ENCODE measurements at places on chromosomes 2 and 18. TPM values are rescaled to one million over a fixed set of nuclear protein-coding genes. Genes with fewer than 3 reads are reported as not detected.

- H3K4me1 ChIP-seq = no peaks in the 10 kb centered on the region
- no peak for DNase-seq
- H3K27ac ChIP-seq = no peak overlapping the region
- H3K27me3 ChIP-seq = no peaks in the 10 kb centered on the region
- H3K4me3 ChIP-seq = no peak overlapping the region
- no peaks in the 10 kb centered on the region for H3K36me3 ChIP-seq
Observed at GRCh38 chr18:5628512-5629255, 84.9 kb upstream of the EPB41L3 start.

The SCYGR7 gene
- total RNA-seq = not detected

- no peaks in the 10 kb centered on the region for H3K36me3 ChIP-seq
- H3K4me3 ChIP-seq = no peak overlapping the region
- no peaks in the 10 kb centered on the region for H3K27me3 ChIP-seq
- H3K4me1 ChIP-seq = no peaks in the 10 kb centered on the region
Observed at GRCh38 chr2:145268931-145269330, 749.0 kb upstream of the ZEB2 start.

GRCh38 chr2:195985741-195986140 lies 82.9 kb downstream of the DNAH7 start:
- H3K27me3 ChIP-seq = no peaks in the 10 kb centered on the region
- no peak for DNase-seq
- H3K36me3 ChIP-seq = no peaks in the 10 kb centered on the region
- no peak overlapping the region for H3K27ac ChIP-seq
- no peak overlapping the region for H3K4me3 ChIP-seq
- H3K4me1 ChIP-seq = peaks cover 19% of the 10 kb centered on the region

The IL1R2 gene
- total RNA-seq = 0.34 TPM

The PSMA8 gene
- total RNA-seq = not detected

GRCh38 chr2:173667014-173667413 lies 298.2 kb downstream of the SP3 start:
- H3K27ac ChIP-seq = no peak overlapping the region
- no peak overlapping the region for H3K4me3 ChIP-seq
- no peaks in the 10 kb centered on the region for H3K36me3 ChIP-seq
- peaks cover 10% of the 10 kb centered on the region for H3K4me1 ChIP-seq

The IHH gene
- 9.0 TPM for total RNA-seq

- H3K27me3 ChIP-seq = peaks cover 35% of the 10 kb centered on the region
- H3K4me1 ChIP-seq = no peaks in the 10 kb centered on the region
- H3K27ac ChIP-seq = no peak overlapping the region
- H3K4me3 ChIP-seq = no peak overlapping the region
- DNase-seq = no peak
Observed at GRCh38 chr2:3739313-3739712, 35.9 kb downstream of the DCDC2C start.

DNA sequence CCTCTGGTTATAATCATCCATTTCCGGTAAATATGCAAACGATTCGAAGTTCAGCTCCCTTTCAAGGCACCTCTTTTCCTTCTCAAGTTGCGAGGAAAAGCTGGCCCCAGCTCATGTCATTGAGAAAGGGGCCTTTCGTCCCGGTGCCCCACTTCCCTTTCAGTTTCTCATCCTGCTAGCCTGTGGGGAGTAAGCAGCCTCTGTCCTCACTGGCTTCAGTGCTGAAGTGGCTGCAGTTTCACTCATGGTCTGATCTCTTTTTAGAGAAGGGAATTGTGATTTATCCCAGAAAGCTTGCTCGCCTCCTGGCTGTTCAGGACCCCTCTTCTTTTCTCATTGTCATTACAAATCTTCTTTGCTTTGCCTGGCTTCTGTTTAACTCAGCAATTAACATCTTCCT lies 207.5 kb downstream of the NR4A2 start:
- no peaks in the 10 kb centered on the region for H3K4me1 ChIP-seq
- no peak overlapping the region for H3K4me3 ChIP-seq
- DNase-seq = no peak
- no peaks in the 10 kb centered on the region for H3K36me3 ChIP-seq
- no peaks in the 10 kb centered on the region for H3K27me3 ChIP-seq

- DNase-seq = no peak
- peaks cover 14% of the 10 kb centered on the region for H3K27me3 ChIP-seq
- H3K4me1 ChIP-seq = peaks cover 15% of the 10 kb centered on the region
- no peak overlapping the region for H3K4me3 ChIP-seq
- H3K27ac ChIP-seq = no peak overlapping the region
- H3K36me3 ChIP-seq = no peaks in the 10 kb centered on the region
Observed at GRCh38 chr2:26628561-26629345, 12.4 kb downstream of the CIB4 start.

DNA sequence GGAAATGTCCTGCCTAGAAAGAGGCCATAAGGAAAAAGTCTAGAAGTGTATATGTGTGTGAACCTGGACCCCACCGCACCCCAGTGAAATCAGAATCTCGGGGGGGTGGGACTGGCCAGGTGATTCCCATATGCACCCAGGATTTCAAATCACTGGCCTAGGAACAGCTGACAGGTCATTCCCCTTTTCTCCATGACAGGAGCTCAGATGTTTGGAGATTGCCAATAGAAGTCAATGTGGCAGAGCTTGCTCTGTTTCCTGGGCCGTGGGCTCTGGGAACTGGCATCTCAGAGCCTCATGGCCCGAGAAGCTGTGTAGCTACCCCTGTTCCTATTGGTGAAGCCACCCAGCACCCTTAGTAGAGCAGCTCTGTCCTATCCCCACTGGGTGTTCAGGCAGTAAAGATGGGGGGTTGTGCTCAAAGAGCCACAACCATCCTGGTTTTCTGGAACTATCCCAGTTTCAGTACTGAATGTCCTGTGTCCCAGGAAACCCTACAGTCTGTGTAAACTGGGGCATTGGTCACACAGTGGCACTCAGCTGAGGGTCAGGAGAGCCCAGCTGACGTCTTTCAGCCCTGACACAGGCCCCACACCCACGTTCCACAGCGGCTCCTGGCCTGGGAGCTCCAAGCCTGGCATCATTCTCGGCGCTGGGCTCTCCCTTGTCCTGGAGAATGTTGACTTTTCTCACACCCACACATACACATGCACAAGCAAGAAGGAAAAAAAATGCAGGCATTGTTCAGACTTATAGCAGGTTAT lies 18.9 kb downstream of the GNLY start:
- H3K36me3 ChIP-seq = no peaks in the 10 kb centered on the region
- no peak overlapping the region for H3K27ac ChIP-seq
- DNase-seq = peak; percentile 50

DNA sequence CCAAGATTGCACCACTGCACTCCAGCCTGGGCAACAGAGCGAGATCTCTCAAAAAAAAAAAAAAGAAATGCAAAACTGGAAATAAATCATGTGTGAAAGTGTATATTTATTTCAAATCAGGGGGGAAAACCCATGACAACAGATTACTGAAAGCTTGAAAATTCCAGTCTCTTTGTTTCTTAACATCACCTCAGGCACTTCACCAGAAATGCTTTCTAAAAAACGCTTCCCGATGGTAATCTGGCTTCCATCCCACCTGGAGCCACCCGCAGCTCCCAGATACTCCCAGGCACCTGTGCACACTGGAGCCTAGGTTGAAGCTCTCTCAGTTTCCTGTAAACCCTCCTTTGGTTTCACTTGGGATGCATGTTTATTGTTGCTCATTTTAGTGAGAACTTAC lies 7.2 kb upstream of the ITGB6 start:
- no peak for DNase-seq
- peaks cover 30% of the 10 kb centered on the region for H3K36me3 ChIP-seq
- H3K27ac ChIP-seq = peak overlapping the region; percentile 96
- peaks cover 78% of the 10 kb centered on the region for H3K4me1 ChIP-seq

DNA sequence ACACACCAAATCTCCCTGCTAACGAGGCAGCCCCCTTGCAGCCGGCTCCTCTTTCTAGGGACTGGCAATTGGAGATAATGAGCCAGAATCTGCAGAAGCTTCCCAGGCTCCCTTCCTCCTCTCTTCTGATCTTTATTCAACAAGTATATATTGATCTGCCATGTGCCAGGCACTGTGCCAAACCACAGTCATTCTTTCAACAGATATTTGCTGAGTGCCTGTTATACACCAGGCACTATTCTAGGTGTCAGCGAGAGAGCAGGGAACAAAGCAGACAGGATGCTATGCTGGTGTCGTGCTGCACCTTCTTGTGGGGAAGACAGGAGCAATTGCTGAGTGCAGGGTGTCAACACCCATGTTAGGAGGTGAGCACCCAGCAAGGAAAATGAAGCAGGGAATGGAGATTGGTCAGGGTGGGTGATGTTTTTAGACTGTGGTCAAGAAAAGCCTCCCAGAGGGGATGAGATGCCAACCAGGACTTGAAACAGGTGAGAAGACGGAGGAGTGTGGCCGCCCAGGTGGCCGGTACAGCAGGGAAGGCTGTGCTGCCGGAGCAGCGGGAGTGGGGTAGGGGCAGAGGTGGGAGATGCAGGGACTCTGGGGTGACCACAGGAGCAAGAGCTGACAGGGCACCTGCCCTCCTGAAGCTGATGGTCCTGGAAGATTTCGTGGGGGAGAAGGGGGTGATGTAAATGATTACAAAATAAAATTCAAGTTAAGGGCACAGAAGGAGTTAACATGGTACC lies 307.6 kb upstream of the RAB12 start:
- H3K27ac ChIP-seq = no peak overlapping the region
- no peaks in the 10 kb centered on the region for H3K27me3 ChIP-seq
- DNase-seq = peak; percentile 75
- peaks cover 4% of the 10 kb centered on the region for H3K4me1 ChIP-seq
- no peaks in the 10 kb centered on the region for H3K36me3 ChIP-seq
- H3K4me3 ChIP-seq = no peak overlapping the region

DNA sequence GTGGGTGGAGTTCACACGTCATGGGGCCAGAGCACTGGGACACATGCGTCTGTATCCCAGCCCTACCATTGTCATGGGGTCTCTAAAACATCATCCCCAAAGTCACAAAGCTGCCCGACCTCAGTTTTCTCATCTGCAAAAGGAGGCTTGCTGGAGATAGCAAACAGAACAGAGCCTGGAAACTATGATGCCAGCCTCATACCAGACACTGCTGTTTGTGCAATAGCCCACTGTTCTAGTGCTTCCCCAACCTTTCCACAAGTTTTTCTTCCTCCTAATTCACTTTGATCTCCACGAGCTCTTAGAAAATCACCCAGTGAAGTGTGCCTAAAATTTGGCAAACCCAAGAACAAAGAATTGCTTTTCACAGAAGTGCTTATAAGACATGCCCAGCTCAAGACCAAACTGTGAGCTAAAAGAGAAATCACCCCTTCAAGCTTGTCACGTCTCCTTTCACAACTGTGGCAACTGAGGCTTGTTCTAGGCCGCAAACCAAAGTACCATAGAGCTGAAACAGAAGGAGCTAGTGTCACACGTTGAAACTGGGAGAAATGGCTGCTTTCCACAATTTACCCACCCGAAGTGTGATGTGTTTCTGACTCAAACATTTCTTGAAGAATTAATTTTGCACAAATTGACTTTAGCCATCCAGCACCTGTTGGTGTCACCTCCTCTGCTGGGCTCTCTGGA lies 162.7 kb upstream of the ID2 start:
- no peaks in the 10 kb centered on the region for H3K27me3 ChIP-seq
- no peak overlapping the region for H3K4me3 ChIP-seq
- H3K27ac ChIP-seq = no peak overlapping the region
- peaks cover 16% of the 10 kb centered on the region for H3K4me1 ChIP-seq
- H3K36me3 ChIP-seq = no peaks in the 10 kb centered on the region

- H3K4me1 ChIP-seq = peaks cover 64% of the 10 kb centered on the region
- no peak overlapping the region for H3K4me3 ChIP-seq
- H3K27me3 ChIP-seq = no peaks in the 10 kb centered on the region
- no peak for DNase-seq
- peaks cover 5% of the 10 kb centered on the region for H3K36me3 ChIP-seq
Observed at GRCh38 chr2:160373666-160374065, 119.9 kb downstream of the RBMS1 start.

The HPCAL1 gene
- 34.0 TPM for total RNA-seq

GRCh38 chr2:239235311-239235710 lies 165.5 kb downstream of the HDAC4 start:
- no peak for DNase-seq
- no peak overlapping the region for H3K4me3 ChIP-seq
- H3K27ac ChIP-seq = no peak overlapping the region
- no peaks in the 10 kb centered on the region for H3K36me3 ChIP-seq
- no peaks in the 10 kb centered on the region for H3K27me3 ChIP-seq

The SOX11 gene
- total RNA-seq = not detected

GRCh38 chr2:219285894-219286425 lies 6.8 kb downstream of the DNAJB2 start:
- H3K36me3 ChIP-seq = peaks cover 8% of the 10 kb centered on the region
- no peak for DNase-seq

GRCh38 chr18:70423988-70424387 lies 135.1 kb downstream of the SOCS6 start:
- peak overlapping the region; percentile 93 for H3K27ac ChIP-seq

DNA sequence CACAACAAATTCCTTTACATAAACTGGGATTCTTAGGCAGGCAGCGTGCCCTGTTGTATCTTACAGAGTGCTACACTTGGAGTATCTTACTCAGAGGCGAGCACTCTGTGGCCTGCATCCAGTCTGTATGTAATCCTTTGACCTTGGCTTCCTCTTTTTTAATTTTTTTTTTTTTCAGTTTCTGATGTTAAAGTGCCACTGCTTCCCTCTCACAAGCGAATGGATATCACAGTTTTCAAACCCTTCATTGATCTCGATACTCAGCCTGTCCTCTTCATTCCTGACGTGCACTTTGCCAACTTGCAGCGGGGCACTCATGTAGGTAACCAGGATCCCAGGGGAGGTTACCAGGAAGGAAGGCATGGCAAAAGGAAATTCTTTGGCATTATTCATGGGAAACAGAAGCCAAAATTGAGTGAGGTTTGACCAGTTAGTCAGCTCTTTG lies 40.4 kb downstream of the GRHL1 start:
- H3K27me3 ChIP-seq = no peaks in the 10 kb centered on the region
- DNase-seq = no peak
- H3K4me1 ChIP-seq = no peaks in the 10 kb centered on the region
- no peak overlapping the region for H3K4me3 ChIP-seq
- no peak overlapping the region for H3K27ac ChIP-seq

The PFN4 gene
- total RNA-seq = 0.64 TPM

DNA sequence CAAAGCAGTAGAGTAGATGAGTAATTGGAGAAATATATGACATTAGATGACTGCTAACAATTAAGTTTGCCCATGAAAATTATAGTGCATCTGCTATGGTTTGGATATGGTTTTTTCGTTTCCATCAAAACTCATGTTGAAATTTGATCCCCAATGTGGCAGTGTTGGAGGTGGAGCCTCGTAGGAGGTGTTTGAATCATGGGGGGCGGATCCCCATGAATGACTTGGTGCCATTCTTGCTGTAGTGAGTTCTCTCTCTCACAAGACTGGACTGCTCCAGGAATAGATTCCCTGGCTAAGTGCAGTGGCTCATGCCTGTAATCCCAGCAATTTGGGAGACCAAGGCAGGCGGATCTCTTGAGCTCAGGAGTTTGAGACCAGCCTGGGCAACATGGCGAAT lies 9.7 kb upstream of the CUL3 start:
- no peak overlapping the region for H3K4me3 ChIP-seq
- no peaks in the 10 kb centered on the region for H3K36me3 ChIP-seq
- H3K27me3 ChIP-seq = no peaks in the 10 kb centered on the region

The MTX2 gene
- total RNA-seq = 36.0 TPM

DNA sequence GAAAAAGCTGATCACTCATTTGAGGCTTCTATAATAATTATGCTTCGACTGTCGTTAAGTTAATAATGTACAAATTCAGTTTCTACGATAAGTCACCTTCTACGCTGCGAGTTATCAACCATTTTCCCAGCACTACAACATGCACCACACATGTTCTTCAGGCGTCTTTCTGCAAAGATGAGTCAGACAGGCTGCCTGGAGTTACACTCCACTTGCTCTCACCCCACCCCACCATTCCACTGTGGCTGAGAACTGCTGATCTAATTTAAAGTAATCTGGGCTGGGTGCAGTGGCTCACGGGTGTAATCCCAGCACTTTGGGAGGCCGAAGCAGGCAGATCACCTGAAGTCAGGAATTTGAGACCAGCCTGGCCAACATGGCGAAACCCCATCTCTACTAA lies 218.6 kb downstream of the DYM start:
- no peaks in the 10 kb centered on the region for H3K27me3 ChIP-seq
- H3K27ac ChIP-seq = no peak overlapping the region
- DNase-seq = no peak
- no peaks in the 10 kb centered on the region for H3K4me1 ChIP-seq

The SYT4 gene
- total RNA-seq = not detected

All from Calu3 (cell line).